ENCODE measurements at places on chromosomes 4 and X.

DNA sequence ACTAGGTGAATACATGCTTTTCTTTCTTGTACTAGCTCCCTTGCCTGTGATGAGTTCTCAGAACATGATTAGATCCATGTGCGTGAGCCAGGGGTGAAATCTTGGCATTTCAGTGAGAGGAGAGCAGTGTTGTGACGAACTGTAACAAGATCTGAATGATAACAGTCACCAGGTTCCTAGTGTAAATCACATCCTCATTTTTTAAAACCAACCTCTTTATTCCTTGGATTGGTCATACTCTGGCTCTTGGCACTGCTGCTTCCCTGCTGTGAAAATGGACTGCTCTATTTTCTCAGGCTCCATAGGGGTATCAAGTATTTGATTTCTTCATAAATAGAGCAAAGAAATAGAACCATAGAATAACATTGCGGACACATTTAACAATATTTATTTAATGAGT lies 206.3 kb downstream of the SLC4A4 start:
- DNase-seq, result no peak

GRCh38 chr4:53559021-53559620 lies 32.2 kb downstream of the LNX1 start:
- DNase-seq, result peak; percentile 19

GRCh38 chrX:72299891-72300630 lies 5.7 kb downstream of the CITED1 start:
- DNase-seq, result no peak

DNA sequence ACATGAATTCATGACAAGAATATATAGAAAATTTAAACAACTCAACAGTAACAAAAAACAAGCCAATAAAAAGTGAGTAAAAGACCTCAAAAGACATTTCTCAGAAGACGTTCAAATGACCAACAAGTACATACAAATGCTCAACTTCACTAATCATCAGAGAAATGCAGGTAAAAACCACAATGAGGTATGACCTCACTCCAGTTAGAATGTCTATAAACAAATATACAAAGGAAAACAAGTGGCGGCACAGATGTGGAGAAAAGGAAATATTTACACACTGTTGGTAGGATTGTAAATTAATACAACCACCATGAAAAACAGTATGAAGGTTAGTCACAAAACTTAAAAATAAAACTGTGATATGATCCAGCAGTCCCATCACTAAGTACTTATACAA lies 1033.1 kb downstream of the RAPGEF2 start:
- DNase-seq, result no peak

DNA sequence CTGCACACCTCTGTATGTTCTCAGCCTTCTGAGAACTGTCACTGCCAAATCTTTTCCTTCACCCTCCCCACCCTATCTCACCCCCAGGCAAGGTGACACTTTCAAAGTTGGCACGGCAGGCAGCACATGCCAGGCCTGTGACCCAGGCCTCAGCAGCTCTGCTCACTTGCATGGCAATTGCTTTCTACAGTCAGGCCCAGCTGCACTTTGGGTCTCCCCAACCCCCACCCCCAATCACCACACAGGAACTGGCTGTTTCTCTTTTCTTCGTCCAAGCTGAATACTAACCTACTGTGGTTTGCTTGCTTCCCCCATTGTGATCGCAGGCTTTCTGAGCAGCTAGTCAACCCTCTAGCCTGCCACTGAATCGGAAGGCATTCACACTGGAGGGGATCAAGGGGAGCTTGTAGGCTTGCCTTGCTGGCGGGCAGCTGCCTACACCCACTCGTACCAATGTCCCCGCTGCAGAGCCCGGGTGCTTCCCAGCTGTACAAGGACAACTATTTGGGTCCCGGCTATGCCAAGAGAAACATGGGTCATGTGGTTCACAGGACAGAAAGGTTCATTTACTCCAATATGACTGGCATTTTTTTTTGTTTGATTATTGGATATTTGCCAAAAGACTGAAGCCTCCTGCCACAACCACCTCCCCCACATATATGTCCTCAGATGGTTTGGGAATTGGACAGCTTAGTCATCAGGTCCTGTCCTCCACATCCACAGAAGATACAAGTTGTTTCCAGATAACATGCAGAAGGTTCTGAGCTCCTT lies 28.1 kb downstream of the SLC25A43 start:
- no peak for DNase-seq

Measured in NCI-H226 (cell line).